ENCODE measurements at places on chromosomes 16 and 17.

- no peak for DNase-seq
These were observed 35.2 kb upstream of the DOC2B start for GRCh38 chr17:216625-217024.

DNA sequence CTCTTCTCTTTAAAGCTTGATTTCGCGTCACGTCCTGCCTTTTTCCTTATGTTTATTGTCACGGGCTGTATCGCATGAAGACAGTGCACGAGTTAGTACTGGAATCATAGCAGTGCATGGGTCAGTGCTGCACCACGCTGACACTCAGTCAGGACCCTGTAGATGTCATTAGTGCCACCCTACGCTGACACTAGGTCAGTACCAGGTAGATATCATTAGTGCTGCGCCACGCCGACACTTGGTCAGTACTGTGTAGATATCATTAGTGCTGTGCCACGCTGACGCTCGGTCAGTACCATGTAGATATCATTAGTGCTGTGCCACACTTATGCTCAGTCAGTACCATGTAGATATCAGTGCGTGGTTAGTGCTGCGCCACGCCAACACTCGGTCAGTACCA is 106.2 kb upstream of the ZNF469 start:
- no peak for DNase-seq

- DNase-seq, result peak; percentile 66
These were observed 18.8 kb downstream of the ALOX15B start for GRCh38 chr17:8057691-8058114.

DNA sequence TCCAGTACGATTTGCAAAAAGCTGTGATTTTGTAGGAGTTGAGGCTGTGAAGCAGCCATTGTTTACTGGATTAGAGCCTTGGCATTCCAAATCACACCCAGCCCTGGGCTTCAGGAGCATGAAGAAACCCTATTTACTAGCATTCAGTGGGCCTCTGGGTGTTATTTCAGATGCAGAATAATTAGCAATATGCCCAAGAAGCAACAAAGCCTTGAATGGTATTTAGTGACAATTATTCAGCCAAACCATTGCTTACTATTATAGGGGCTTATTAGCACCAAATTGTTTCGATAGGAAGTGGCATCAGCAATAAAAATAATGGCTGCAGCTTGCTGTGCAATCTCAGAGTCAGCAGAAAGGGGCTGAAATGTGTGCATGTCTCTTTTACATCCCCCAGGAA is 166.6 kb upstream of the SHISA6 start:
- no peak for DNase-seq

DNA sequence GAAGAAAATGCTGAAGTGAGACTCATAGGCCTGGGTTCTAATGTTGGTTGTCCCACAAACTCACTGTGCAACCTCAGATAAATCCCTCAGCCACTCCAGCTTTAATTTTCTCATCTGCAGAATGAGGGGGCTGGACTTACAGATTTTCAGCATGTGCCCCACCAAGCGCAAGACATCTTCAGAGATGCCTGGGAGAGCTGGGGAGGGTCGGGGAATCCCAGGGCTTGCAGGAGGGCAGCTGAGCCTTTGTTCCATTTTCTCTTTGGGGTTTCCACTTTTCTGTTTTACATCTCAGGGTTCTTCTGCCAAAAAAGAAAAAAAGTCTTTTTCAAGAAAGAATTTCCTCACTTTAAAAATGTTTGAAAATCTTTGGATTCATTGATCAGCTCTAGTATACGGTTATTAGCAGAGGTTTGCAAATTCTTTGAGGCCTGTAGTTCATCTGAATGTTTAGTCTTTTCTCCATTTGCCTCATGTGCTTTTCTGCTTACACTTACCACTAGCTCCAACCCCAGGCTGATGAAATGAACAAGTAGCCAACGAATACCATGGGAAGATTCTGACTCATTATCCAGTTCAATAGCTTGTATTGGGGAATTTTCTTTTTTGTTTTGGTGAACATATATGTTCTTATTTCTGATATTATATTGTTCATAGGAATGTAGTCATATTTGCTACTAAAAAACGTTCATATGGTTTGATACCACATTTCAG is 56.4 kb downstream of the CHD9 start:
- DNase-seq, result no peak

DNA sequence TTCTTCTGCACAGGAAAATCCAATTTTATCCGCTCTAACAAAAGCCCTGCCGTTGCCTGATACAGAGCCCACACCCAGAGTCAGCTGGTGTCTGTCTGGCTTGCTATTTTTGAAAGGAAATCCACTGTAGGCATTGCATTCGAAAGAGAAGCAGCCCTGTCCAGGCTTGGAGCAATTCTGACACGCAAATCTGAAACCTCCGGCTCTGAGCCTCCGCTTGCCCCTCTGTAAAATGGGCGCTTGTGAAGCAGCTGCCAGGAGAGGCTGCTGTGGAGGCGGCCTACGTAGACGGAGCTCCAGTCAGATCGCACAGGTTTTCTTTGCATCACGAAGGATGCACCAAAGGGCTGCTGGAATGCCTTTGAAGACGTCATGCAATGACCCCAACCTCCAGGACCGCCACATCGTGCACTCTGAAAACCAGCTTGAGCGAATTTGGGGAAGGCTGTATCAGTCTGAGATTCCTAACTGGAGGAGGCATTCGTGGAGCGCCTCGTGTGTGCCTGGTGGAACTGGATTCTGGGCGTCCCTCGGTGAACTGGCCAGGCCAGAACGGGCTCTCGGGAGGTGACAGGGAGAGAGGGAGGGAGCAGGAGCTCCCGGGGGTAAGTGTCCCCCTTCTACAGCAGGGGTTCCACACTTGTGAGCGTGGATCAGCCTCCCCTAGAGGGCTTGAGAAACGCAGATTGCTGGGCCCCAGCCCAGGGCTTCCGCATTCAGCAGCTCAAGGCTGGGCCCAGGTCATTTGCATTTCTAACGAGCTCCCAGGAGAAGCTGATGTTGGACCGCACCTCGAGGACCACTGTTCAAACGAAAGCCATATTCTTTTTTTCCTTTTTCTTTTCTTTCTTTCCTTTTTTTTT is 215.5 kb downstream of the MRTFB start:
- peak; percentile 55 for DNase-seq

DNA sequence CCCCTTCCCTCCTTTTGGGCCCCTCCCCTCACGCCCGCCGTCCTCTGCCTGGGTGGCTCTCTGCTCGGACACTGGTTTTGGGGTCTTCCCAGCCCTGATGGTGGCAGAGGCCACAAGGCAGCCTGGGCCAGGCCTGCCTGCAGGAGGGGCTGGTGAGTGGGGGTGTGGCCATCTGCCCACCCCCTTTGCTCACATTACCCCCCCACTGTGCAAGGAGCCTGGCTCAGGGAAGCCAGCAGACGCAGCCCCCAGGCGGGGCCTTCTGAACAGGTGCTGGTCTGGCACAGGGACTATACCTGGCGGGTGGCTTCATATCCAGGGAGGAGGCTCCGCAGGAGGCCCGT is 10.7 kb upstream of the ZFPM1 start:
- DNase-seq, result no peak

DNA sequence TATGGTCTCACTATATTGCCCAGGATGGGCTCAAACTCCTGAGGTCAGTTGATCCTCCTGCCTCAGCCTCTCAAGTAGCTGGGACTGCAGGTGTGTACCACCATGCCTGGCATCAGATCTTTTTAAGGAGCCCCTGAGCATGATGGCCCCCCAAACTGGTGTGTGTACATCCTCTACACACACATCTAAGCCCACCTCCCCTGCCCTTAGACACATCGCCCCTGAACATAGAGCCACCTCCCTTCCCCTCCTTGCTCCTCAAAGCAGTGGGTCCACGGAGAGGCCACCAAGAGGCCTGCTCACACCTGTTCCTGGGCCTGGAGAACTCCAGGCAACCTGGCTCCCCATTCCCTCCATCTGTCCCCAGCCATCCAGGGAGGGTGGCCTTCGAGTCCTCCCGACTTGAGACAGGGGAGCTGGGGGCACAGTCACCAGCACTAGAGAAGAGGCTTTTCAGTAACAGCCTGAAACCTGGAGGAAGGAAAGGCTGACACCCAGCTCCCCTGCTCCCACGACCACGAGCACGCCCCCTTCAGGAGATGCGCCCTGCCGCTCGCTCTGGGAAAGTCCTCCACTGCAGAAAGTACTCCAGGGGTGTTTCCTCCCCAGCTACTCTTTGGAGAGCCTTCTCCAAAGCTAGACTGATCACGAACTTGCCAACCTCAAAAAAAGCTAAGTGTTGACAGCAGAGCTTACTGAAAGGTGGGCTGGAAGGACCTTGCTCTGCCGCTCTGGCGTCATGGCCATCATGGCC is 12.6 kb upstream of the PRR29 start:
- no peak for DNase-seq

- no peak for DNase-seq
These were observed 86.4 kb upstream of the HS3ST4 start for GRCh38 chr16:25605381-25605780.

GRCh38 chr17:7445619-7445968 is 733 bp downstream of the CHRNB1 start:
- DNase-seq, result peak; percentile 21

DNA sequence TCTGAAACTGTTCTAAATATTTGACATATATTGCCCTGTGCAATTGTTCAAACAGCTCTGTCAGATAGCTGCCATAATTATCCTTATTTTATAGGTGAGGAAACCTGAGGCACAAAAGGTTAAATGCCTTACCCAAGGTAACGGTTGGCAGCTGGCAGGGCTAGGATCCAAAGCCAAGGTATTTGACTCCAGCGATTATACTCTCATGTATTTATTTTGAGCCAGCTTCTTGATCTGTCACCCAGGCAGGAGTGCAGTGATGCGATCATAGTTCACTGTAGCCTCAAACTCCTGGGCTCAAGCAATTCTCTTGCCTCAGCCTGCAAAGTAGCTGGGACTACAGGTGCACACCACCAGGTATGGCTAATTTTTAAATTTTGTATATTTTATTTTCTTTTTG is 7.2 kb downstream of the ENO3 start:
- DNase-seq, result no peak

DNA sequence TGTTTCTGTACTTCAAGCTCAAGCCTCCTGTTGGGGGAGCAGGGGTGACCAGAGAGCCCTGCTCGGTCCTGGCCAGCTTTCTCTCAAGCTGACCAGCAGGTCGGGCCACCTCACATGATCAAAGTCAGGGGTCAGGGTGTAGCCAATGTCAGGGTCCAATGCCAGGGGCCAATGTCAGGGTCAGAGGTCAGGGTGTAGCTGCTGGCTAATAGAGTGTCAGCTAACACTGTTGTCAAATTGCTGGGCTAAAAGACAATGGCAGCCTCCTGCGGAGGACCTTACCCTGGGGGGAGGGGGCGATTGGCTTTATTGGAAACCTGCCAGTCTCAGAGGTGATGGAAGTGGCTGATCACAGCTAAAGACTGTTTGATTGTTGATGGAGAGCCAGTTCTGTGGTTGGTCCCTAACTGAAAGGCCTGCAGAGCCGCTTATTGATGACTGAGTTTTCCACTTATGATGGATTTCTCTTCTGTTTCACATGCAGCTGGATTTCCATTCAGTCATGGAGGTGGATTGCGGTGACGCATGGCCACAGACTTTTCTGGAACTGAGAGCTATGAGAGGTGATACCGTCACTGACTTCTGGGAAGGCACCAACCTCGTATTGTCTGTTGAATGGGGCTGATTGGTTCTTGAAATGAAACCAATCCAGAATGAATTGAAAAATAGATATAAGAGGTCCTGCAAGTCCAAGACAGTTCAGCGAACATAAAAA is 97.4 kb upstream of the ZFHX3 start:
- no peak for DNase-seq

DNA sequence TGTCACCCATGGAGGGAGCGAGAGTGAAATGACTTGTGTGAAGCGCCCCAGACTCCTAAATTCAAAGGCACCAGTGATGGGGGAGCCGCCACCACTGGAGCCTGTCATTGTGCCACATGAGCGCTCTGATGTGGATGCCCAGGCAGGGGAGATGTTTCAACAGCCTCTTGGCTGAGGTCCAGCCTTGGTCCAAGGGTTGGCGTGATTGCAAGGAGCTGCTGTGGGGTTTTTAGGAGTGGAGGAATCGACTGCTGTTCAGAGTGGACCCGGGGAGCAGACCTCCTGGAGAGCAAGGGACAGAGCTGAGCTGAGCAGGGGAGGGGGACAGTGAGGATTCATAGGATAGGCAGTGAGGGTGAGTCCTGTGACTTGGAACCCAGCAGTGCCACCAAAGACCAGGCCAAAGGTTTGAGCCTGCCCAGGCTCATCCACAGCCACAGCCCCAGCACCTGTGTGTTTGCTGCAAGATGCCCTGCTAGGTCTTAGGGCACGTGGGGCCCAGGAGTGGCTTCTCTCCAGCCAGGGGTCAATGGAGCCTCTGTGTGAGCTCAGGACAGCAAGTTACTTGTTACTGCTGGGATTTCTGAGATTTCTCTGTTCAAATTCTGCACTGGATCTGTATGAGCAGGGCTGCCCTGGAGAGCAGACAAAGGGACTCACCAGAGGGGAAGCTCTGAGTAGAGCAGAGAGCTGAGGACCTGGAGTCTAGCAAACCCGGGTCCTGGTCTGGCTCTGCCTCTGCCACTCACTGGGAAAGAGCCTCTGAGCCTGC is 20.3 kb downstream of the RHBDL3 start:
- DNase-seq, result no peak

- no peak for DNase-seq
These were observed 217.5 kb upstream of the CNTNAP4 start for GRCh38 chr16:76059701-76060100.

GRCh38 chr17:954431-955164 is 25.0 kb downstream of the NXN start:
- DNase-seq, result no peak

GRCh38 chr16:57764341-57765159 is 29.0 kb downstream of the KATNB1 start:
- peak; percentile 34 for DNase-seq

- no peak for DNase-seq
These were observed 1.6 kb upstream of the EFTUD2 start for GRCh38 chr17:44900894-44901293.

DNA sequence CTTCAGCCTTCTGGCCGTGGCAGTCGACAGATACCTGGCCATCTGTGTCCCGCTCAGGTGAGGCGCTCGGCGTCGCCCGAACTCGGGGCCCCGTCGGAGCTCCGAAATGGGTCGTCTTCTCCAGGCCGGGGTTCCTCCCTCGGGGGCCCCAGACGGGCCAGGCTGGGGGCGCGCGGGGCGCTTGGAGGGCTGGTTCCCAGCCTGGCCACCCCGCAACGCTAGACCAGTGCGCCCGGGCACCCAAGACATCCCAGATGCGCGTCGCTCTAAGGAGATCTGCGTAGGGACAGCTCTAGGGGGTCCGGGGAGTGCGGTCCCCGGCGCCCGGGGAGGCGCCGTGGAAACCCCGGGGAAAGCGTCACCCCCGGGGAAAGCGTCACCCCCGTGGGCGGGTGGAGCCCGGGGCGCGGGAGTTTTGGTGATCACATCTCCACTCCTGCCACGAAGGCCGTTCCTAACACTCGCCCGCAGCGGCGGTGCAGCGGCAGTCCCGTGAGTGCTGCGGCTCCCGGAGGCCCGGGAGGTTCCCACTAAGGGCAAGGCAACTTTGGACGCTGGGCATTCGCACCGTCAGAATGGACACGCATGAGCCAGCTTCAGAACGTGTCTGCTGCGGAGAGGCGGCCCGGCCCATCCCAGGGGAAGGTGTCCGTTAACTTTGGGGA is 729 bp downstream of the ADORA2B start:
- DNase-seq, result no peak

DNA sequence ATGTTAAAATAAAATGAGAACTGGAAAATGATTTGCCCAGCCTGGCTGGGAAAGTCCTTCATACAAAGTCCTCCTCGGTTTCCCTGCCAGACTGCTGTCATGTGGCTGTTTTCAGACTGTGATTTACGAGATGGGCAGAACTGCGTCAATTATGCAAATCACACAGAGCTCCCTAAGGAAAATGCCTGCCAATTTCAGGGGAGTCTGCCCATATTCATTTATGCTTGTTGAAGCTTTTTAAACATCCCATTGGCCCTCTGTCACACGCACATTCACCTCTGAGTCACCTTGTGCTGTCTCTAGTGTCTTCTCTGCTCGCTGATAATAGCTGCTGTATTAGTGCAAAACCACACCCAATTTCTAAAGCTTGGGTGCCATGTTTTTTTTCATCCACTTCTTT is 81.7 kb upstream of the FAM20A start:
- DNase-seq, result no peak
